ENCODE measurements at places on chromosomes 6 and 20.

DNA sequence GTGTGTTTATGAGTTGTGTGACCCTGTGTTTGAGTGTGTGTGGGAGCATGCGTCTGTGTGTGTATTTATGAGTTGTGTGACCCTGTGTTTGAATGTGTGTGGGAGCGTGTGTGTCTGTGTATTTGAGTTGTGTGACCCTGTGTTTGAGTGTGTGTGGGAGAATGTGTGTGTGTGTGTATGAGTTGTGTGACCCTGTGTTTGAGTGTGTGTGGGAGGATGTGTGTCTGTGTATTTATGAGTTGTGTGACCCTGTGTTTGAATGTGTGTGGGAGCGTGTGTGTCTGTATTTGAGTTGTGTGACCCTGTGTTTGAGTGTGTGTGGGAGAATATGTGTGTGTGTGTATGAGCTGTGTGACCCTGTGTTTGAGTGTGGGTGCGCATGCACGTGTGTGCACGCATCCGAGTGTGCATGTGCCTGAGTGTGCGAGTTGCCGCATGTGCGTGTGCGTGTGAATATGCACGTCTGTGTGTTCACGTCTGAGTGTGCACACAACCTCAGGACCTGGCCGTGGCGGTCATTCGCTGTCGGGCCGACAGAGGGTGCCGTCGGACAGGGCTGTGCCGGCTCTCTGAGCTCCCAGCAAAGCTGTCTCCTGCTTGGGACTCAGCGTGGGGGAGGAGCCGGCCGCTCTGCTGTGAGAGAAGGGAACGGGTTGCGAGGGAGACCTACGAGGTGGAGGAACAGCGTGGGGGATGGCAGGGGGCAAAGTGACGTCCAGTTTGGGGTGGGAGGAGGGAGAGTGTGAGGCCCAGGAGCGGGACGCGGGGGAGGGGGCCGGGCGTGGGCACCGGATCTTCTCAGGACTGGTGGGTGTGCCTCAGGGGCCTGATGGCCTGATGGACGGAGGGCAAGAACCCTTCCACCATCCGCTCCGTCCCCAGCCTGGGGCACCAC lies 19.7 kb downstream of the SLC17A9 start:
- peak; percentile 43 for DNase-seq

DNA sequence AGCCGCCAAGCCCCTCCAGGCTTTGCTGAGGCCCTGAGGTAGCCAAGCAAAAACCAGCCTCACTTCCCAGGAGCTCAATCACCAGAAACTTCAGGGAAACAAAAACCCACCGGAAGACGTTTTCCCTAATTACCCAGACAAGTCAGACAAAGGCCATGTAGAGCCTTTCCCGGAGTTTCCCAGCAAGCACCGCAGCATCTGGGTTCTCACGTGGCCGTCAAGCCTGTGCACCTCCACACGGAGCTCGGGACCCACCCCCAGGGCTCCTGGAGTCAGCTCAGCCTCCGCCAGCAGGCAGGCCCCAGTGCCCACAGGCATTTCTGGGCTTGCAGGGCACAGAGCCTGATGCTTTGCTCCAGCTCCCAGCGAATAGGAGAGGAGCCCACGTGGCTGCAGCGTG lies 10.1 kb upstream of the MRGBP start:
- DNase-seq: no peak

DNA sequence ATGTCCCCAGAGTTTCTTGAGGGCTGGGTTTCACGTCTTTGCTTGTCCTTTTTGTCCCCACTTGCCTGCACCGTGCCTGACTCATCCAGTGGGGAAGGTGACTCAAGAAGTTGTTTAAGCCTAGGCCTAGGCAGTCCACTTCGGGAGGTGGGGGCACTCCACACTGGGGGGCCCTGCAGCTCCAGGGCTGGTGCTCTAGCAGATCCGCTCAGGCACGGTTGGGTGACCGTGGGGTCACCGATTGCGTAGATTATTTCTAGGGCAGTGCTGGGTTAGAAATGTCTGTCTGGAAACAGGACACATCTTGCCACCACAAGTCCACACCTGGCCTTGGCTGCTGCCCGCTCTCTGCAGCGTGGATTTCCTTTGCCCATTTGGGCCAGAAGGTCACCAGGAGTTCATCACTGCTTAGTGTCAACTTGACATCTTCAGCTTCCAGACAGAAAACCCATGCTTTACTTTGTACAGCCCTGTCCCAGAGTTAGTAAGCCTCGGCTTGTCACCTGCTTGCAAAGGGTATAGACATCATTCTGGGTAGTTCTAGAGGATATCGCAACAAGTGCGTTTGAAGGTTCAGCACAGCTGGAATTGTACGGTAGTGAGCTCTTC lies 13.6 kb upstream of the C20orf144 start:
- DNase-seq: no peak

DNA sequence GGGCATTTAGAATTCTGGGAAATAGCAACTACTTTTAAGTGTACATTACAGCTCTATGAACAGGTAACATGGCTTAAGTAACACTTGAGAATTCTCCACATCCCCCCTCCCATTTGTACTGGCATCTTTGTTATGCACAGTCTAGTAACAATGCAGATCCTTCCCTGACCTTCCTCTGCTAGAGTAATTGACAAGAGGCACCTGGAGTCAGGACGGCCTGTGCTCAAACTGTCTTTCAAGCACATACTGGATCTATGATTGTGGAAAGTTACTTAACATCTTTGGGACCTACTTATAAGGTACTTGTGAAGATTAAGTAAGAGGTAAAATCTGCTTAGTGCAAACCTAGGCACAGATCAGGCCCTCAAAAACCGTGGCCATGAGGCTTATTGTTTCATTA lies 21.9 kb upstream of the GSTA3 start:
- no peak for DNase-seq

DNA sequence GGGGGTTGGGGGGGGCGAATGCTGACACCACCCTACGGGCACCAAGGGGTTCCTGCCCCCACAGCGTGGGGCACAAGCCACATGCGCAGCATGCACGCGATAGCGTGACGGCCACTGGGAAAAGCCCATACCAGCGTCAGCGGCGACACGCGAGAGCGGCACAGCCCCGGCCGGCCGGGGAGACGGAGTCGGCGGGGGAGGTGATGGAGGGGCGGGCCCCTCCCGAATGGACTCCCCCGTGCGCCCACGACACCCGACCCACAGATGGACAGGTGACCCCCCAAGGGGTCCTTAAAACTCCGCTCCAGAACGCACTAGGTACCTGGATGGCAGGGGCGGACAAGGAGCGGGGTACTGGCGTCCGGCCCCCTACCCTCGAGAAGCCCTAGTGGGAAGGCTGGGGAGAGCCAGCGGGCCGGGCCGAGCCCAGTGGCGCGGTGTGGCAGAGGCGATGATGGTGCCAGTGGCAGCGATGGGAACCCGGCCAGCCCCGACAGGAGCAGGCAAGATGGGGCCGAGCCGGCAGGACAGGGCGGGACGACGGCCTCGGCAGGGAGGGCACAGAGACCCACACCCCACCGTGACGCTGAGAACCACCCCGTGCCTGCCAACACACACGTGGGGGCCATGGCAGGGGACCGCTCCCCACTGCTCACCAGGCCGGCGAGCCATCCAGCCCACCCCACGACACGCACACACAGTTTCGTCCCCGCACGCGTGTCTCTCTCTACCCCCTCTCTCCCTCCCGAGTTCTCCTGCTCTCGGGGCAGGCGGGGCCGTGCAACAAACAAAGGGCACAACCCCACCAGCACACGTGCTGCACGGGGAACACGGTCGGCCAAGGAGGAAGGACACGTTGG lies 1959.8 kb upstream of the DEFB115 start:
- DNase-seq: no peak
